ENCODE measurements at places on chromosomes 7 and 10. TPM values are rescaled to one million over a fixed set of nuclear protein-coding genes. Genes with fewer than 3 reads are reported as not detected.
A peak's percentile ranks its signal among the peaks of the same experiment; 100 is the strongest.

DNA sequence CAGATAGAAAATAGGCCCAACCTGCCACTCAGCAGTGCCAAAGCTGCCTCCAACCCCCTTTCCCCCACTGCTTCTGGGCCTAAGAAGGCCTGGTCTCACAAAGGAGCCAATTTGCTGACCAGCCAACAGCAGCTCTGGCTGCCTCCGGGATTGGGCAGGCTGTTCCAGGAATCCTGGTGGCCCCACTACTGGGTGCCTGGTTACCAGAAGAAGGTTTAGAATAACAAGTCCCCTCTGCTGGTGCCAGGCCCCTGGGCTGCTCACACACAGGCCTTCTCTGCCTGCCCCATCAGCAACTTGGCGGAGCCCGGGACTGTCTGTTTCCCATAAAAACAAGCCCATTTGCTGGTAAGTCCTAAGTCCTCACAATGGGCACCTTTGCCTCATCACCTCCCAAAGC lies 1.2 kb downstream of the PHKG1 start:
- no peaks in the 10 kb centered on the region for H3K36me3 ChIP-seq
- H3K4me1 ChIP-seq = no peaks in the 10 kb centered on the region
- H3K27ac ChIP-seq = no peak overlapping the region
- no peak overlapping the region for H3K4me3 ChIP-seq
- no peaks in the 10 kb centered on the region for H3K27me3 ChIP-seq
- no peak for DNase-seq

- H3K27me3 ChIP-seq = no peaks in the 10 kb centered on the region
- H3K36me3 ChIP-seq = no peaks in the 10 kb centered on the region
- no peaks in the 10 kb centered on the region for H3K4me1 ChIP-seq
- DNase-seq = no peak
- H3K4me3 ChIP-seq = no peak overlapping the region
Measured at GRCh38 chr10:52551046-52551445, 221.5 kb downstream of the MBL2 start.

DNA sequence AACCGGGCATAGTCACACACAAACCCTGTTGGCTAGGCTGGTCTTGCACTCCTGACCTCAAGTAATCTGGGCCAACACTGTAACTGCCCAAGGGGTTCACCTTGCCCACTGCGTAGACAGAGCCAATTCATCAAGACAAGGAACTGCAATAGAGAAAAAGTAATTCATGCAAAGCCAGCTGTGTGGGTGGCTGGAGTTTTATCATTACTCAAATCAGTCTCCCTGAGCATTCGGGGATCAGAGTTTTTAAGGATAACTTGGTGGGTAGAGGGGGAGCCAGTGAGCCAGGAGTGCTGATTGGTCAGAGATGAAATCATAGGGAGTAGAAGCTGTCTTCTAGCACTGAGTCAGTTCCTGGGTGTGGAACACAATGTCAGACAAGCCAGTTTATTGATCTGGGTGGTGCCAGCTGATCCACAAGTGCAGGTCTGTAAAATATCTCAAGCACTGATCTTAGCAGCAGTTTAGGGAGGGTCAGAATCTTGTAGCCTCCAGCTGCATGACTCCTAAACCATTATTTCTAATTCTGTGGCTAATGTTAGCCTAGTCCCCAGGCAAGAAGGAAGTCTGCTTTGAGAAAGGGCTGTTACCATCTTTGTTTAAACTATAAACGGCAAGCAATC lies 15.6 kb upstream of the FXYD4 start:
- DNase-seq = no peak
- no peak overlapping the region for H3K4me3 ChIP-seq
- no peaks in the 10 kb centered on the region for H3K36me3 ChIP-seq
- no peak overlapping the region for H3K27ac ChIP-seq

DNA sequence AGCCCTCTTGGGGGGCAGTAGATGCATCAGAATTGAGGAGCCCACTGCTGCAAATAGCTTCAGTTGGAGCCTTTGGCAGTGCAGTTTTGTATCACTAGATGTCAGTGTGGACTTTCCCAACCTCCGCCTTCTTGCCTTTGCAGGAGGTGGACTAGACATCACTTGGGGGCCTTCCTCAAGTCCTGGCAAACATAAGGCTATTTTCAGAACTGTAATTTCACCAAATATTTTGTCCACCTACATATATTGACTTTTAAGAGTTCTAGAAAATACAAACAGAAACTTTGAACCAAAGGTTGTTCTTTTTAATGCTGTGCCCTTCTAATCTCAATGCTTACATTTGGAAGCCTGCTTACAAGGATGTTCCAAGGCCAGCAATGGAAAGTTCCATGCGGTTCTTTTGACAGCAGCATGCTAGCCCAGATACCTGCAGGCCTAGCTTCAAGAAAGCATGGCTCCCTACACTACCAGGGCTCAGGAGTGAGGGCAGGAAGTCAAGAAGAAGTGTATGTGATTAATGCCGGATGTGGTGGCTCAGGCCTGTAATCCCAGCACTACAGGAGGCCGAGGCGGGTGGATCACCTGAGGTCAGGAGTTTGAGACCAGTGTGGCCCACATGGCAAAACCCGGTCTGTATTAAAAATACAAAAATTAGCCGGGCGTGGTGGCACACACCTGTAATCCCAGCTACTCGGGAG lies 8.0 kb upstream of the ZNRF2 start:
- peaks cover 15% of the 10 kb centered on the region for H3K4me1 ChIP-seq
- H3K27ac ChIP-seq = no peak overlapping the region
- DNase-seq = peak; percentile 67
- no peak overlapping the region for H3K4me3 ChIP-seq

GRCh38 chr10:12556039-12556438 lies 206.7 kb downstream of the CAMK1D start:
- no peak overlapping the region for H3K4me3 ChIP-seq
- peaks cover 5% of the 10 kb centered on the region for H3K36me3 ChIP-seq
- no peak overlapping the region for H3K27ac ChIP-seq

GRCh38 chr10:68342909-68343516 lies 10.3 kb upstream of the PBLD start:
- peaks cover 21% of the 10 kb centered on the region for H3K4me1 ChIP-seq
- H3K4me3 ChIP-seq = no peak overlapping the region

- no peak overlapping the region for H3K4me3 ChIP-seq
- H3K27ac ChIP-seq = no peak overlapping the region
- H3K27me3 ChIP-seq = no peaks in the 10 kb centered on the region
- no peaks in the 10 kb centered on the region for H3K4me1 ChIP-seq
- DNase-seq = no peak
Measured at GRCh38 chr7:146565872-146566271, 449.3 kb downstream of the CNTNAP2 start.

- no peaks in the 10 kb centered on the region for H3K36me3 ChIP-seq
- H3K4me3 ChIP-seq = no peak overlapping the region
- no peaks in the 10 kb centered on the region for H3K4me1 ChIP-seq
- DNase-seq = no peak
- peaks cover 3% of the 10 kb centered on the region for H3K27me3 ChIP-seq
Measured at GRCh38 chr7:33773053-33773452, 132.3 kb upstream of the BMPER start.

DNA sequence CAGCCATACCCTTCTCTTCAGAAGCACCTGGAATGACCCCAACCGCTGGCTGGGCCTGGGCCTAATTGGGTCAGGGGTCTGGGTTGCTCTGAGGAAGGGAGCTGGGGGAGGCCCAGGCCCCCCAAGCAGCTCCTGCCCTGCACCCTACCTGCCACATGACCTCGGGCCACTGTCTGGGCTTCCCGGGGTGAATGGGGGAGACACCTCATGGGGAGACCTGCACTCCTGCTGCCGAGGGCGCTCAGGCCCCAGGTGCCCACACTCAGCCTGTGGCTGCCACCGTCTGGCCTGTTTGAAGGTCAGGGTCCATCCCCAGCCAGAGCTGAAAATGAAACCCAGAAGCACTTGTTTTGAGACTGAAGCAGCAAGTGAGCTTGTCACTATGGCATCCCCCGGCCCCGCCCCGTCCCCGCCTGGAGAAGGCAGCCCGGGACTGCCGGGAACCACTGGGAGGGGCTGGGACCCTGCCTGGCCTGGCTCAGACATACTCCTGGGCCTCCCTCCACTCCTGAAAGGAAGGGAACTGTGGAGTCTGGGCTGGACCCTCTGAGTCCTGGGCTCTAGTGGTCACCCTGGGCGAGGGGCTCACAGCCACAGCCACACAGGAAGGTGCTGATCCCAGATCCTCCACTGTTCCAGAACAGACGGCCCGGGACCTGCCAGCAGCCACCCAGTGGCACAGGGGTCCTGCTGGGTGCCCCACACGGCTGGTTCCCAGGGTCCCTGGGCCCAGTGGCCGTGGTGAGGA lies 7.4 kb upstream of the MICALL2 start:
- no peak for DNase-seq
- H3K36me3 ChIP-seq = no peaks in the 10 kb centered on the region
- peaks cover 5% of the 10 kb centered on the region for H3K4me1 ChIP-seq
- H3K27ac ChIP-seq = no peak overlapping the region
- no peak overlapping the region for H3K4me3 ChIP-seq

GRCh38 chr10:43846968-43847367 lies 198.3 kb upstream of the ZNF32 start:
- no peaks in the 10 kb centered on the region for H3K36me3 ChIP-seq
- peaks cover 7% of the 10 kb centered on the region for H3K4me1 ChIP-seq
- H3K27me3 ChIP-seq = peaks cover 5% of the 10 kb centered on the region
- H3K27ac ChIP-seq = no peak overlapping the region

- no peak overlapping the region for H3K4me3 ChIP-seq
- no peaks in the 10 kb centered on the region for H3K4me1 ChIP-seq
- no peaks in the 10 kb centered on the region for H3K27me3 ChIP-seq
- DNase-seq = no peak
Measured at GRCh38 chr10:105188737-105189462, 547.8 kb downstream of the SORCS3 start.

- no peaks in the 10 kb centered on the region for H3K36me3 ChIP-seq
- peak; percentile 74 for DNase-seq
- H3K4me3 ChIP-seq = no peak overlapping the region
- H3K27me3 ChIP-seq = no peaks in the 10 kb centered on the region
Measured at GRCh38 chr7:141785706-141786552, 4.1 kb upstream of the TAS2R5 start.

DNA sequence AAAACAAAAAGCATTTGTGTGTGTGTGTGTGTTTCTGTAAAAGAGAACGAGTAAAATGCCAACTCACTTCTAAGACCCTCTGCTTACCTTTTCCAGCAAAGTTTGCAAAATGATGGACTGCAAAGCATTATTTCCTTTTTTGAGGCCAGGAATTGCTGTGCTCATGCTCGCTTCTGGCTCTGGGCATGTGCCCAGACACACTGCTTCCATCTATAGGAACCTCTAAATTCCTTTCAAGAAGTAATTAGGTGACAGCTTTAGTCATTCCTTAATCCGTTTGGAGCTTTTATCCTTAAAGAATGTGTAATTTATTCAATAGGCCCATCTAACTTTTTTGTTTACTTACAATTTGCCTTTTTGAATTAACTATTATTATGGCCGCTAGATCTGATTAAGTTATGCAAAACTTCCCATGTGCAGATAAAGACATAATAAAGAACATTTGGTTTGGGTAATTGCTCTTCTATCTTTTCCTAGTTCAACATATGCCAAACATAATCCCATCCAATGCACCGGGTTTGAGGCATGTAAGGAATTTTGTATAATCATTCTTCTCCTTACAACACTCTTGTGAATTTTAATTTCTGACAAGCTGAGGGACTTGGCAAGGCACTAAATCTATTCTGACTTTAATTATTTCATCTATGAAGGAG lies 34.7 kb downstream of the A1CF start:
- H3K4me1 ChIP-seq = no peaks in the 10 kb centered on the region
- no peaks in the 10 kb centered on the region for H3K36me3 ChIP-seq
- H3K4me3 ChIP-seq = no peak overlapping the region
- no peak overlapping the region for H3K27ac ChIP-seq
- no peak for DNase-seq

GRCh38 chr10:19930936-19931893 lies 115.0 kb downstream of the PLXDC2 start:
- no peak for DNase-seq
- no peak overlapping the region for H3K4me3 ChIP-seq
- H3K36me3 ChIP-seq = peaks cover 4% of the 10 kb centered on the region
- no peak overlapping the region for H3K27ac ChIP-seq
- H3K4me1 ChIP-seq = peaks cover 4% of the 10 kb centered on the region

DNA sequence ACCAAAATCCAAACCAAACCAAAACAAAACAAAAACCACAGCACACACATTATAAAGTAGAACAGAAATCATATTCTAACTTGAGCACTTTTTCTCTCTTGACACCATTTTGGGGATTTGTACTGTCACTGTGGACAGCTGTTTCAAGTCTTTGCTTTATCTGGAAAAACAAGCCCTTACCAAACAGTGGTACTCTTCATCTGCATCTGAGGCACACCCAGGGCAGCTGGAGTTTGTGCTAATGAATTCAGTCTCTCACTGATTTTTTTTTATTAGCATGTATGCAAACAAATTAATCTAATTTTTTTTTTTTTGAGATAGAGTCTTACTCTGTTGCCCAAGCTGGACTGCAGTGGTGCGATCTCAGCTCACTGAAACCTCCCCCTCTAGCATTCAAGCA lies 171.4 kb downstream of the RAPGEF5 start:
- H3K27me3 ChIP-seq = peaks cover 16% of the 10 kb centered on the region
- no peak overlapping the region for H3K4me3 ChIP-seq
- H3K36me3 ChIP-seq = peaks cover 10% of the 10 kb centered on the region
- H3K27ac ChIP-seq = no peak overlapping the region
- H3K4me1 ChIP-seq = peaks cover 26% of the 10 kb centered on the region

GRCh38 chr7:130430841-130431666 lies 9.8 kb downstream of the CEP41 start:
- no peaks in the 10 kb centered on the region for H3K27me3 ChIP-seq
- no peak overlapping the region for H3K4me3 ChIP-seq
- no peak overlapping the region for H3K27ac ChIP-seq
- no peak for DNase-seq

DNA sequence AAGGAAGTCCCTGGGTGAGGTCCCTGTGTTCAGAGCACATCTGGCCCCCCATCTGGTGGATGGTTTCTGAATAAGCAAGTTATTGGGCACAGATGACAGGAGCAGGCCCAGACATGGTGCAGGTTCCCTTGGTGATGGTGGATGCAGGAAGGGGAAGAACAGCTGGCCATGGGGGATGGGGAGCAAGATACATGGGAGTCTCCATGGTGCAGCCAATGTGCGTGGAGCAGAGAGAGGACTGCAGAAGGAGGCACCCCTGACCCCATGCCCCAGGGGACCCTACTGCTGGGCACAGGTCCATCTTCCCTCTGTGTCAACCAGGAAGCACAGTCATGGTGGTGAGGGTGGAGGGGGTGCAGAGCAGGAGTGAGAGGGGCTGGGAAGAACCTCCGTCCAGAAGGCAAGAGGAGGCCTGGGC lies 43.8 kb upstream of the RABGEF1 start:
- DNase-seq = no peak
- H3K4me3 ChIP-seq = no peak overlapping the region
- no peaks in the 10 kb centered on the region for H3K36me3 ChIP-seq
- H3K27ac ChIP-seq = no peak overlapping the region

Gene TOMM7
- total RNA-seq = 203 TPM

Gene KIAA1217
- 1.0 TPM for total RNA-seq

Gene RSPH10B
- 1.3 TPM for total RNA-seq

Gene KCNH2
- 0.22 TPM for total RNA-seq

Gene POLR1F
- 26.0 TPM for total RNA-seq

Gene ZSCAN25
- total RNA-seq = 26.5 TPM

Gene TMEM139
- not detected for total RNA-seq

Gene OR2A1
- not detected for total RNA-seq

Gene SFRP5
- not detected for total RNA-seq
